ENCODE measurements at places on chromosomes 1 and 21.

- no peak for DNase-seq
Measured at GRCh38 chr1:178232108-178232507, 138.2 kb downstream of the RASAL2 start.

- DNase-seq: no peak
Measured at GRCh38 chr1:5507340-5507739, 484.9 kb downstream of the NPHP4 start.

- no peak for DNase-seq
Measured at GRCh38 chr1:153745417-153745816, 17.6 kb downstream of the INTS3 start.

GRCh38 chr1:228687587-228687986 lies 47.7 kb upstream of the RHOU start:
- no peak for DNase-seq

DNA sequence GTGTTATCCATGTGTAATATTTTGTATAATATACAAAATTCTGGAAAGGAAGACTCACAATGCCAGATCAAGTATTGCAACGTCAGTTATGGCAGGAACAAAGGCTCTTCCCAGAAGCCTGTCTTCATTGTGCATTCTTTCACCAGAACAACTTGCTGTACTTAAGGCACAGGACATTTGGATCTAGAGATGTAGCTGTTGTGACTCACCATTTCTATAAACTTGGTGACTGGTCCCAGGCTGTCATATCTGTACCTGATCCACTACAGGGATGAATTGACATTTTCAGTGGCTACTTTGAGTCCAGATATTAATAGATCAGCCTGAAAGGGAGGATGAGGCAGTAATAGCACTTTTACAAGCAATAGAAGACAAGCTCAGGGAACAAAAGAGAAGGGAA lies 299.8 kb downstream of the DISC1 start:
- no peak for DNase-seq

DNA sequence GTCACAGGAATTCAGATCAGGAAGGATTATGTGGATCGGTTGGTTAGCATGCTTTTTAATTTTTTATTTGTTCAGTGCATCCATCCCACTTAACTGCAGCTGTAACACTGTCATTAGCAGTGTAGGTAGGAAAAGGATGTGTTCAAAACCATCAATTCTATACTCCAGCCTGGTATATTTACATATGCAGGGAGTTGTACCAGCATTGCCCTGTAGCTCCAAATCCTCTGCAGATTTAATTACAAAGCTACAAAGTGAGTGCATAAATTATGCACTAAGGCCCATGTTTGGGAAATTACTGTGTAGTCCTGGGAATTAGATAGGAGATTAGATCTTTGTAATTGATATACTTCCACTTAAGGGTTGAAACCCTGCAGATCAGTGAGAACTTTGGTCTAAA lies 15.9 kb upstream of the OSBPL9 start:
- no peak for DNase-seq
